ENCODE measurements at places on chromosomes 7 and 10.

GRCh38 chr10:7161484-7162250 lies 249.2 kb downstream of the SFMBT2 start:
- no peak for DNase-seq

DNA sequence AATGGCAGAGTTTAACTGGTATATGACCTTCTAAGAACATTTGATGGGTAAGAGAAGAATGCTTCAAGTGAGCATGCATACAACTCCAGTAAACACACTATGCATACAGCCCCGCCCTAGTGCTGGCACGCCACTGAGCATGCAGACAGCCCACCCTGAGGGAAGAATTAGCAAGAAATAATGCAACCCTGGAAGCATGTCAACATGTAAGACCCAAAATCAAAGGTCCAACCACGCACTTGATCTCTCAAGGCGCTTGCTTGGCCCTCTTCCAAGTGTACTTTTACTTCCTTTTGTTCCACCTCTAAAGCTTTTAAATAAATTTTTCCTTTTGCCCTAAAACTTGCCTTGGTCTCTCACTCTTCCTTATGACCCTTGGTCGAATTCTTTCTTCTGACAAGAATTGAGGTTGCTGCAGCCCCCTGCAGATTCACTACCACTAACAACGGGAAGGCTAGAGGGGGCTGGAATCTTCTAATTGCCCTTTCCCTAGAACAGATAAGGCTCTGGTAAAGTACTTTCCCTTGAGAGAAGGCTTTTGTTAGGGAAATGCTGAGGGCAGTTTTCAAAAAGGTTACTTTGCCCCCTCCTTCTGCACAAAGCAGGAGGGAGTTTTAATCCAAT lies 3.4 kb downstream of the FAM24B start:
- DNase-seq, result no peak

DNA sequence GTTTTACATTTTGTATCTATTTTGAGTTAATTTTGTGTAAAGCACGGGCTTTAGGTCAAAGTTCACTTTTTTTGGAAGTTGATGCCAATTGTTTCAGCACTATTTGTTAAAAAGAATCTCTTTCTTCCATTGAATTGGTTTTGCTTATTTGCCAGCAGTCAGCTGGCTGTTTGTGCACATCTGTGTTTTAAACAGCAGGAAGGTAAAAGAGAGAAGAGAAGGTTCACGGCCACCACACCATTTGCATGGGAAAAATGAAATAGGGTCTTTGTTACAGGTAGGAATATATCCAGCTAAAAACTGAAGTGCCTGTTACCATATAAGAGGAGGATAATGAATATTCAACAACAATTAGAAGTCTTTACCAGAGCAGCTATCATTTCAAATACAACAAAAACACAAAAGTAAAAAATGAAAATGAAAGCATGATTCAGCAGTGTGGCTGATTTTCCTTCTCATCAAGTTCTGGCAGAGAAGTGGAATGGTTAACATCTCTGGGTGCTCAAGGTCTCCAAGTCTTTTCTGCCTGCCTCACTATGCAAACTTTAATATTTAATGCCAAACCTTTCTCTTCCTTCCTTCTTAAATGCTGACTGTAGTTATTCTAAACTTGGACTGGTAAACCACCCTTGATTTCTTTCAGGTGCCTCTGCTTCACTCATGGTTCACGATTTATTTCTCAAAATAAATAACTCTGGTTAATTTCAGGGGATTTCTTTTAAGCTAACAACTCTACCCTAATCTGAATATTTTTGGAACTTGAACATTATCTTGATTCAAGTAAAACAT lies 841.5 kb downstream of the GRM8 start:
- DNase-seq, result no peak

DNA sequence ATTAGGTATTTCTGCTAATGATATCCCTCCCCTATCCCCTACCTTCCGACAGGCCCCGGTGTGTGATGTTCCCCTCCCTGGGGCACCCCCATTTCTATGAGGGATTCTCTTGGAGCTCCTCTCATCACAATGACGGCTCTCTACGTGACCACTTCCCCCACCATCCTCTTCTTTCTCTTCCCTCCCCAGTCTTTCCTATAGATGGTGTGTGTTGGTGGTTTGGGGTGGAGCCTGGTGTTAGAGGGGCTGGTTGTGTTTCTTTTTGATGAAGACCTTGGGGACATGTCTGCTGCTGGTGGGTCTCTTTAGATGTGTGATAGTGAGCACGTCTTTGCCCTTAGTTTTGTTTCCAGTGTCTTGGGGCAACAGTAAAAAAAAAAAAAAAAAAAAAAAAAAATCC lies 28.6 kb downstream of the RPS24 start:
- DNase-seq, result no peak

GRCh38 chr7:72805526-72806494 lies 22.2 kb downstream of the TYW1B start:
- peak; percentile 88 for DNase-seq

GRCh38 chr7:127628445-127628844 lies 10.5 kb upstream of the PAX4 start:
- DNase-seq, result no peak

GRCh38 chr7:130662426-130662825 lies 6.1 kb downstream of the COPG2 start:
- no peak for DNase-seq

Measured in KBM-7 (cell line).